ENCODE measurements at places on chromosomes 11 and 22.
A peak's percentile ranks its signal among the peaks of the same experiment; 100 is the strongest.

DNA sequence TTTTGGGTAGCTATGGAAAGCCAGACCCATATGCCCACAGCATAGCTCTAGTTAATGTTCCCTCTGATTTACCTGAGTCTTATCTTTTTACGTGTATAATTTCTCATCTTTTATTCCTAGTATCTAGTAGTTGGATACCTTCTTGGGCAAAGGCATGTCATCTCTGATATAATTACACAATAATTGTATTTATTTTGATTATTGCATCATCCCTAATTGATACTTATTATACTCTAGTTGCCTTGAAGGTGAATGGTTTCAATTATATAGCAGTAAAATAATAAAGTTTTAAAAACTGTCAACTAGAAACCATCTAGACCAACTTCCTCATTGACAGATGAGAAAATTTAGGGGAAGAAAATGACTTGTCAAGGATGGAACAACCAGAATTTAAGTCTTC is 347.3 kb downstream of the SOX6 start:
- no peak for DNase-seq

- no peak for DNase-seq
These were observed 35.1 kb downstream of the FBLN1 start for GRCh38 chr22:45537734-45538181.

- no peak for DNase-seq
These were observed 255.2 kb downstream of the BUD13 start for GRCh38 chr11:116517584-116517983.

GRCh38 chr11:747158-748006 is at the start of gene TALDO1:
Gene TALDO1, plus strand, starts transcription at chr11:747464. Its CDS starts 18 bp downstream, at chr11:747482.
- peak; percentile 93 for DNase-seq

DNA sequence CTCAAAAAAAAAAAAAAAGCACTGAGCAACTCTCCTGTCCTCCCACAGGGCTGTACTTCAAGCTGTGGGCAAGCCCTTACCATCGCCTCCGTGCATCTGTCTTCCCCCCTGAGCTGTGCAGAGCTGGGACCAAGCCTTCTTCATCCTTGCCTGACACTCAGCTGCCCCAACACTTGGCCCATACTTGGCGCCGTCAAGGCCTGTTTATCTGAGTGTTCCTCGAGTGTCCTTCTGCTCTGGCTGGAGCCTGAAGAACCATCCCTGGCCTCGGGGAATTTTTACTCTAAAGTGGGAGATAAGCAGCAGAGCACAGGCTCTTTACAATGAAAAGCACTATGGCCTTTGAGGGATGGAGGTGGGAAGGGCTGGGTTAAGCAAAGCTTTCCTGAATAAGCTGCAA is 1.6 kb upstream of the TIRAP start:
- no peak for DNase-seq

DNA sequence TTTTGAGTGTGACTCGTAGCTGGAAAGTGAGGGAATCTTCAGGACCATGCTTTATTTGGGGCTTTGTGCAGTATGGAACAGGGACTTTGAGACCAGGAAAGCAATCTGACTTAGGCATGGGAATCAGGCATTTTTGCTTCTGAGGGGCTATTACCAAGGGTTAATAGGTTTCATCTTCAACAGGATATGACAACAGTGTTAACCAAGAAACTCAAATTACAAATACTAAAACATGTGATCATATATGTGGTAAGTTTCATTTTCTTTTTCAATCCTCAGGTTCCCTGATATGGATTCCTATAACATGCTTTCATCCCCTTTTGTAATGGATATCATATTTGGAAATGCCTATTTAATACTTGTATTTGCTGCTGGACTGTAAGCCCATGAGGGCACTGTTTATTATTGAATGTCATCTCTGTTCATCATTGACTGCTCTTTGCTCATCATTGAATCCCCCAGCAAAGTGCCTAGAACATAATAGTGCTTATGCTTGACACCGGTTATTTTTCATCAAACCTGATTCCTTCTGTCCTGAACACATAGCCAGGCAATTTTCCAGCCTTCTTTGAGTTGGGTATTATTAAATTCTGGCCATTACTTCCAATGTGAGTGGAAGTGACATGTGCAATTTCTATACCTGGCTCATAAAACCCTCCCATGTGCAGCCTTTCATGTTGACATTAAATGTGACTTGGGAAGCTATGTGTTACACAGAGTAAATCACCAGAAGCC is 11.0 kb downstream of the OR51E1 start:
- DNase-seq = no peak

GRCh38 chr22:32824531-32825312 is 23.2 kb downstream of the TIMP3 start:
- DNase-seq = no peak
